Caco-2 (cell line): ENCODE measurements at places on chromosomes 3 and 15. TPM values are rescaled to one million over a fixed set of nuclear protein-coding genes. Genes with fewer than 3 reads are reported as not detected.

DNA sequence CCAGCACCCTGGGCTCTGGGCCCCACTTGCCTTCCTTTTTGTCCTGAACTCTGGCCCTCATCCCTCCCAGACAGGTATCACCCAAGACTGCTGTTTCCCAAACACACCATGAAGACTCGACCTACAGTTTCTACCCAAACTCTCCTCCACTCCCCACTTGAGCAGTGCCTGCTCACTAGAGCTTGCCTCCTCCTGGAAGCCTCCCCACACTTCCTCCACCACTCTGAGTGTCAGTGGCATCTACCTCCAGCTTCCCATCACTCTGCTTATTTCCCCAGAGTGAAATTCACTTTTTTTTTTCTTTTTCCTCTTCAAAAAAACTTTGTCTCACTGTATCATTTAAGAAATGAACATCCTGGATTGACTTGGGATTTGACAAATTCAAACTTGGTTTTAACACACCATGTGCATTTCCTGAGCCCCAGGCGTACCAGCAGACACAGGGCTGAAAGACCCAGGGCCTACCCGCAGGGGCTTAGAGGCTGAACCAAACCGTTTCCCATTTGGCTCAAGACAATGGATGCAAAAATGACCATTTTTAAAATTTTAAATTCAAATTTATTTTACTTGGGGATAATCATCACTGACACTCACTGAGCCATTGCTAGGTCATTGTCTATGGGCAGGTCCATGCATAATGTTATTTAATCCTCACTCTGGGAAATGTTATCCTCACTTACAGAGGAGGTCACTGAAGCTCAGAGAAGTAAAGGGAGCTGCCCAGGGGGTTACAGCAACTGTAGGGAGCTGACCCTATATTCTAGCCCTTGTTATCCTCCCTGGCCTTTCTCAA is 62.3 kb downstream of the IQSEC1 start:
- no peak overlapping the region for H3K4me3 ChIP-seq
- no peak overlapping the region for H3K27ac ChIP-seq
- H3K4me1 ChIP-seq = no peaks in the 10 kb centered on the region
- no peaks in the 10 kb centered on the region; the same call in 1 of the 2 replicates for H3K27me3 ChIP-seq

GRCh38 chr3:122758877-122759560 is 34.6 kb downstream of the HSPBAP1 start:
- peaks cover 60% of the 10 kb centered on the region for H3K4me1 ChIP-seq
- DNase-seq = no peak
- peak overlapping the region; percentile 63 for H3K27ac ChIP-seq
- H3K4me3 ChIP-seq = no peak overlapping the region
- no peaks in the 10 kb centered on the region for H3K27me3 ChIP-seq

GRCh38 chr3:109057616-109058015 is 60.3 kb downstream of the MORC1 start:
- H3K27me3 ChIP-seq = no peaks in the 10 kb centered on the region
- no peaks in the 10 kb centered on the region for H3K36me3 ChIP-seq
- no peaks in the 10 kb centered on the region for H3K4me1 ChIP-seq
- H3K4me3 ChIP-seq = no peak overlapping the region
- no peak for DNase-seq

- no peaks in the 10 kb centered on the region for H3K27me3 ChIP-seq
- no peak overlapping the region for H3K27ac ChIP-seq
Measured at GRCh38 chr3:38095669-38096483, 41.1 kb downstream of the ACAA1 start.

DNA sequence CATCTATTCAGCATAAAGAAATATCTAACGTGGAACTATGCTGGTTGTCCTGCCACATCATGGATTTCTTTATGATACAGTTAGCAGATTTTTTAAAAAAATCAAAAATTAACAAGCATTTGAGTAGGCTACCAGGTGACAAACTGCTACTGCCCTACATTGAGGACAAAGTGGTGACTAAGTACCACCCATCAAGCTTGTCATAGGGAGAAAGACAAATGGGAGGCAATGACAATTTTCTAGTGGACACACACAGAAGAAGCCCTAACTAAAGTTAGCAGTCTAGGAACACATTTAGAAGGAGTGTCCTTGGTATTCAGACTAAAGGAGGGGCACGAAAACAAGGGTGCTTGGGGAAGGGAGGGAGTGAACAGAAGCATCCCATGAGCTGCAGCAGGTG is 131.2 kb downstream of the TBL1XR1 start:
- H3K4me1 ChIP-seq = no peaks in the 10 kb centered on the region
- DNase-seq = no peak
- no peaks in the 10 kb centered on the region for H3K27me3 ChIP-seq
- H3K4me3 ChIP-seq = no peak overlapping the region
- no peaks in the 10 kb centered on the region; the same call in 1 of the 2 replicates for H3K36me3 ChIP-seq

DNA sequence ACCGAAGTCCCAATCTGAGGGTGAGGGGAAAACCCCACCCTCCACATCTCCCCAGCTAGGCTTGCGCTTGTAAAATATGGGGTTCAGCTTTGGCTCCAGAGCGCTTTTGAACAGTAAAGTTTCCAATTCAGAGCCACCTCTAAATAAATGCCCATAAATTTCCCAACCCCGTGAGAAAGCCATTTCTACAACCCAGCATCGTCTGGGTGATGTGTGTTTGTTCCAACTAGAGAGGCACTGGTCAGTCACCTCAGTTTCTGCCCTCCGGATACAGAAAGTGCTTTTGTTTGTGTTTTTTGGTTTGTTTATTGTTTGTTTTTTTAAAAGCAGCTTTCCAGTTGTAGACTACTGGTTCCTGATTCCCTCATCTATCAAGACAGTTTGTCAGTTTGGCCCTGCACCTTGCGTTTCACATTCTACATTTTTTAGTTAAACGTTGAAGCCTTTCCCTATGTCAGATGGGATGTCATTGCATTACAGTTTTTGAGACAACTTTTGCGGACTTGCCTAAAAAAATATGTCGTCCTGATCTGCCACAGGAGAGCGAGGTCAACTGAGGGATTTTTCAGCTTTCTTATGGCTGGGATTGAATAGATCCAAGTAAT is 15.0 kb upstream of the SOX2 start:
- no peaks in the 10 kb centered on the region for H3K36me3 ChIP-seq
- H3K27ac ChIP-seq = no peak overlapping the region
- no peaks in the 10 kb centered on the region for H3K4me1 ChIP-seq
- no peak overlapping the region for H3K4me3 ChIP-seq
- no peak for DNase-seq

- H3K4me1 ChIP-seq = 0 out of 2 replicates have a peak, but pooled peaks cover 3% of the 10 kb centered on the region
- H3K27me3 ChIP-seq = no peaks in the 10 kb centered on the region
- no peak overlapping the region for H3K4me3 ChIP-seq
Measured at GRCh38 chr15:57540736-57541135, 51.0 kb upstream of the MYZAP start.

DNA sequence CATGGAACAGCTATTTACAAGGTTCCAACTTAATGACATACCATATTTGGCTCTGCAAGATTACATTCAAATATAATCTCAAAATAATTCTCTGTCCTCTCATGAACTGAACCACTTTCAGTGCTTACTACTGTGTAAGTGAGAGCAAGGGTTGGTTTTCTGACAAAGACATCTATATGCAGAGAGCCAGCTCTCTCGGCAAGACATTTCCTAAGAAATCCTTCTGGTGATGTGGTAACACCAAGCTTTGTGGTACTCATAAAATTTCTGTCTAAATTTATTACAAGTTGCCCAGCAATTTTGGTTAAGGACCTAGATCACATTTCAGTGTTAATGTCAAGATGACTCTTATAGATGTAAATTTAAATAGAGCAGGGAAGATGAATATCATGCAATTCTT is 184.9 kb downstream of the GAP43 start:
- no peaks in the 10 kb centered on the region for H3K4me1 ChIP-seq
- no peaks in the 10 kb centered on the region for H3K36me3 ChIP-seq
- DNase-seq = no peak
- no peaks in the 10 kb centered on the region for H3K27me3 ChIP-seq
- no peak overlapping the region for H3K4me3 ChIP-seq

- no peaks in the 10 kb centered on the region for H3K4me1 ChIP-seq
- no peaks in the 10 kb centered on the region for H3K36me3 ChIP-seq
- H3K27me3 ChIP-seq = no peaks in the 10 kb centered on the region
Measured at GRCh38 chr3:127384717-127385539, 97.1 kb upstream of the PRR20G start.

GRCh38 chr15:64348455-64348854 is 7.5 kb downstream of the CSNK1G1 start:
- no peaks in the 10 kb centered on the region for H3K36me3 ChIP-seq
- H3K4me3 ChIP-seq = no peak overlapping the region
- H3K27me3 ChIP-seq = no peaks in the 10 kb centered on the region
- no peaks in the 10 kb centered on the region for H3K4me1 ChIP-seq
- H3K27ac ChIP-seq = no peak overlapping the region
- no peak for DNase-seq

DNA sequence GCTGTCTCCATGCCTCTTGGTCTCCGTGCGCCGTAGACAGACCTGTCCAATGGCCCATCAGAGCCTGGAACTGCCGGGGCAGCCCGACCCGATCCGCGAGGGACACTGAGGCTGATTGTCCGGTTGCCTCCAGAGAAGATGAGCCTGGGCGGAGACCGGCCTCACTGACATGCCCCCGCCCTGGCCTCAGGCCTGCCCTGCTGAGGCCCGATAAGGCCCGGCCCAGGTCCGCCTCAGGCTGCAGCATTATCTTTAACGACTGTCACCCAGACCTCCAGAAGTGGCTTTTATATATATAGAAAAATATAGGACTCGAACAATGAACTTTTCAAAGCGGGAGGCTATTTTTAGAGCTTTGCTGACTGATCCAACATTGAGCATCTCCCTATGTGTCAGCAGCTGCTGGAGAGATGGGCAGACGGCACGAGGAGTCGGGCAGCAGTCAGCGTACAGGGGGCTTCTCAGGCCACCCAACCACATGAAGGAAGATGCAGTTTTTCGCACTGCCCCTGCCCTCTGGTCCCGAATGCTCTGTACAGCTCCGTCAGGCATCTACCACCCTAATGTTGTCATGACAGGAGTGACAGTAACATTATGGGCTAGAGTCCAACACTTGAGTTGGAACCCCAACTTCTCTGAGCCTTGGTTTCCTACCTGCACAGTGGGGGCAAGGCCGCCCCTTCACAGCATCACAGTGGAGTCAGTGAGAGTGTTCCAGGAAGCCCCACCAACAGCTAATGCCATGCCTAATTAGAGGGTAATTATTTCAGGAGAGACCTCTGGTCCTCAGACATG is 112.0 kb upstream of the RPL32 start:
- no peak overlapping the region for H3K4me3 ChIP-seq
- H3K27me3 ChIP-seq = no peaks in the 10 kb centered on the region
- no peaks in the 10 kb centered on the region for H3K4me1 ChIP-seq
- H3K36me3 ChIP-seq = no peaks in the 10 kb centered on the region

GRCh38 chr3:127545711-127546457 is 44.6 kb downstream of the TPRA1 start:
- no peaks in the 10 kb centered on the region for H3K27me3 ChIP-seq
- no peaks in the 10 kb centered on the region for H3K36me3 ChIP-seq
- H3K4me1 ChIP-seq = peaks cover 12% of the 10 kb centered on the region; the same call in 1 of the 2 replicates

DNA sequence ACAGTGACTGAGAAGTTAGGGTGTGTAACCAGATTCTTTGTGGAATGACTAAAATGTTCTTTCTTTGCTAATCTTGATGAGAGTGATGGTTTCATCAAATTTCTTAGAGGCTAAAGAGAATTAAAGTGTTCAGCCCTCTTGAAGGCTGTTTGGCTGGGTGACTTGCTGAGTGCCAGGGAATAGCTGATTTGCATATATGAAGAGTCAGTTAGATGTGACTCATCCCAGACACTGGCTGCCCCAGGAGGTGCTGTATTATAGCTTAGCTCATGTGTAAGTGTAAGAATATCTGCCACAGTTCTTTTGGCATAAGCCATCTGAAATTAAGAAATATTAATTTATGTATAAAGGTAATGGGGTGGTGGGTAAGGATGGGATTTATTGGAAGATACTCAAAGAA is 535.1 kb downstream of the NLGN1 start:
- no peak overlapping the region for H3K4me3 ChIP-seq
- H3K4me1 ChIP-seq = no peaks in the 10 kb centered on the region
- no peaks in the 10 kb centered on the region for H3K36me3 ChIP-seq
- H3K27ac ChIP-seq = no peak overlapping the region

GRCh38 chr15:64854041-64854440 is 12.3 kb downstream of the PLEKHO2 start:
- H3K4me3 ChIP-seq = no peak overlapping the region
- 0 out of 2 replicates have a peak, but pooled peaks cover 14% of the 10 kb centered on the region for H3K4me1 ChIP-seq
- H3K27me3 ChIP-seq = no peaks in the 10 kb centered on the region
- H3K36me3 ChIP-seq = no peaks in the 10 kb centered on the region
- no peak for DNase-seq

- H3K27ac ChIP-seq = no peak overlapping the region
- H3K27me3 ChIP-seq = no peaks in the 10 kb centered on the region
- no peaks in the 10 kb centered on the region for H3K4me1 ChIP-seq
- no peak for DNase-seq
Measured at GRCh38 chr3:65338571-65338970, 650.8 kb upstream of the ADAMTS9 start.

DNA sequence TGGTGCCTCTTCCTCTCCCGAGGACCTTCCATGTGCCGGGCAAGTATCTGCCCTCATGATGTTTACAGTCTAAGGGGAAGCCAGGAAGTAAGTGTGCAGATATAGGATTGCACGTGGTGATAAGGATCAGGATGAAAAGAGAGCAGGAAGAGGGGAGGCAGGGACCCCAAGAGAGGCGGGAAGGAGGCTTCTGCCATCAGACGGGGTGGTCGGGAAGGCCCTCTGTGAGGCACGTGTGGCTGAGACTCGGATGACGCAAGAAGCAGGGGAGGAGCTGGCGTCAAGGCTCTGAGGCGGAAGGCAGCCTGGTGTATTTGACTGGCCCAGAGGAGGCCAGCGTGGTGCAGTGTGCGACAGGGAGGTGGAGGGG is 762 bp upstream of the IQSEC1 start:
- no peaks in the 10 kb centered on the region for H3K4me1 ChIP-seq
- no peaks in the 10 kb centered on the region for H3K36me3 ChIP-seq
- no peak overlapping the region for H3K4me3 ChIP-seq
- no peaks in the 10 kb centered on the region for H3K27me3 ChIP-seq
- H3K27ac ChIP-seq = no peak overlapping the region

GRCh38 chr3:163924600-163924999 is 1153.7 kb downstream of the SI start:
- DNase-seq = no peak
- no peaks in the 10 kb centered on the region for H3K36me3 ChIP-seq
- no peak overlapping the region for H3K27ac ChIP-seq
- H3K27me3 ChIP-seq = no peaks in the 10 kb centered on the region
- no peaks in the 10 kb centered on the region for H3K4me1 ChIP-seq
- no peak overlapping the region for H3K4me3 ChIP-seq

DNA sequence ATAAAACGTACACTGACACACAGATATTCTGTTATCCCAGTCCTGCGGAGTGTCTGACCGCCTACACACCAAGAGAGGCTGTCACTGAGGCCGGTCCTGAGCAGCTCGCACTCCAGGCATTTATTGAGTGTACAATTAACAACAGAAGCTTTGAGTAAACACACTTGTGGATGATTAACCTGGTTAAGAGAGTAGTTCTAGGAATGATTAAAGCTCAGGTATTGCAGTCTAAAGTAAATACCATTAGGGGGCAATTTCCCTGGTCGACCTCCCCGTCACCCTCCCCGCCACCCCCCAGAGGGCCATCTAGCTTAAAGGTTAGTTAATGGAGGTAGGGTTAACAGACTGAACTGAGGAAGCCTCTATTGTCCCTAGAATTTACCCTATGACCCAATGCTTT is 1278.5 kb downstream of the NSUN3 start:
- peak; percentile 57 for DNase-seq
- H3K4me3 ChIP-seq = no peak overlapping the region
- H3K27me3 ChIP-seq = no peaks in the 10 kb centered on the region
- H3K27ac ChIP-seq = no peak overlapping the region

Gene MAPKBP1
- 16.2 and 23.0 TPM in 2 replicates for total RNA-seq

Gene UPK1B
- 0.46 and 0.50 TPM in 2 replicates for total RNA-seq

Gene CHDH
- total RNA-seq = 30.5 and 32.4 TPM in 2 replicates

Gene PLCH1
- 2.8 and 3.1 TPM in 2 replicates for total RNA-seq

Gene TMC3
- total RNA-seq = not detected in 2 replicates

Gene ACVR2B
- 20.8 and 21.4 TPM in 2 replicates for total RNA-seq

Gene CYP19A1
- 0.70 and 0.77 TPM in 2 replicates for total RNA-seq

Gene MYO5C
- total RNA-seq = 29.2 and 33.5 TPM in 2 replicates

Gene LYSMD4
- total RNA-seq = 14.4 and 15.9 TPM in 2 replicates
